HCT116 (cell line): ENCODE measurements at places on chromosomes 2 and 18. TPM values are rescaled to one million over a fixed set of nuclear protein-coding genes. Genes with fewer than 3 reads are reported as not detected.

The LRRC30 gene
- not detected for total RNA-seq

The CCL20 gene
- total RNA-seq, result 0.30 TPM

The RNF144A gene
- 13.0 TPM for total RNA-seq

DNA sequence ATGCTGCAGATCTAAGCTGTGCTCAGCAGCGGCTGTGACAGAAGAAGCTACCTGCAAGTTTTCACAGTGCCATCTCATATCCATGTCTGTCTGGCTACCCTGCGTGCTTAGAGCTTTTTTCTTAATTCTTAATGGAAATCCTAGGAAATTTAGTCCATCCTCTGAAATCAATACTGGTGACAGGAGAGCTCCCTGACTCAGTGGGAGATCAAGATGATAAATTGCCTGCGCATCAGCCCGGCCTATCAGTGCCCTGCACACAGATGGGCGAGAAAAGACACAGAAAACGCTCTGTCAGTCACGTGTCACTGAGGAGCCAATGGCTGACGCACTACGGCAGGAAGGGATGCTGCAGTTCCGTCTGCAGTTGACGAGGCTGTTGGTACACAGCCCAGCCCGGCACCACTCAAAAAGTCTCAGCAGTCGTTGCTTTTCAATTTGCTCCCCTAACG is 819.6 kb upstream of the FSHR start:
- DNase-seq, result no peak
